Effector memory CD4-positive, alpha-beta T cell (primary cell): ENCODE measurements at places on chromosomes 3 and 15.

- no peak for DNase-seq
These were observed 59.6 kb downstream of the UBP1 start for GRCh38 chr3:33380653-33381052.

DNA sequence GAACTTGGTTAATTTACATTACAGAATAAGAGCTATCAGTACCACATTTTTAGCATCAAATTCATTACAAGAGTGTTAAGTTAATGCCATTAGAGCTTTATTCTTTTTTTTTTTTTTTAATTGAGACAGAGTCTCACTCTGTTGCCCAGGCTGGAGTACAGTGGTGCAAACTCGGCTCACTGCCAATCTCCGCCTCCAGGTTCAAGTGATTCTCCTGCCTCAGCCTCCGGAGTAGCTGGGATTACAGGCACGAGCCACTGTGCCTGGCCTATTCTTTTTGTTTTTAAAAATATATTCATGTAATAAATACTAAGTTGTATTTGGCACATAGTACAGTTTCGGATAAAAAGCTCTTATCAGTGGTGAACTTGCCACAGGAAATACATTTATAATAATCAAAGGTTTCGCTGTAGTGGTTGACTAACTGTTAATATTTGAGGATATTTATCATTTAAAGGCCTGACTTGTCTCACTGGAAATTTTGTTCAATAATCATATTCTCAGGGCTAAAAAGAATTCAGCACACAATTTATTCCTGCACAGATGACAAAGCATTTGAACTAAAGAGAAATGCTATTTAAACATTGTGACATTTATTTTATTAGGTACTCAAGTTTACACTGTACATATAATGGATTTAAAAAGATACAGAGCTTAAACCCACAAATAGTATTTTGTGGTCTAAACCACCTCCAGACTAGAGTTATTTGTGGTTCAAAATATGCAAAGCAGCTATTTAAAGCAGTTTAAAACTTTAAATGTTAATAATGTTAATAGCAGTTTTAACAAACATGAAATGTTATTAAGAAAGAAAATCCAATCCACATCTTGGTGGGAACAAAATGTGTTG is 6.1 kb upstream of the LEKR1 start:
- DNase-seq, result no peak

DNA sequence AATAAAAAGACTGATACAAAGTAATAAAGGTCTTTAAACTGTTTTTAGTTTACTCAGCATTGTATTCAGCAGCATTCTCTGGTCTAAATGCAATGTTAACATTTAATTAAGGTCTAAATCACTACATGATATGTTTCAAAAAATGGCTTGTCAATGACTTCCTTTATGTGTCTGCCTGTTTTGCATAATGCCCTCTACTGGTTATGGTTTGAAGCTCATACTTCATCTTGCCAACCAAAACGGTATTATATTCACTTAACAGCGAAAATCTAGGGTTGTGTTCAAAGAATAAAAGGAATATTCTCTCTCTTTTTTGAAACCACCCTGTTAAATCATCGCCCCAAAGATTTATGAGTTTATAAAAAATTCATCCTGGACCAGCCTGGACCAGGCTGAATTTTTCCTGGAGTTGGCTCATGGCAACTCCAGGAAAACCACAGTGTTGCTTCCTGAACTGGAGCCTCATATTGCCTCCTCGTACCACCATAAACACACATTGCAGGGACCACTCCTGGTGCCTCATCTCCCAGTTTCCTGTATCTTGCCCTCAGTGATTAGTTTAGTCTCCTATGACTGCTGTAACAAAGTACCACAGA is 6.7 kb upstream of the NCEH1 start:
- no peak for DNase-seq

GRCh38 chr3:123720638-123721037 is 135.8 kb upstream of the HACD2 start:
- no peak for DNase-seq

DNA sequence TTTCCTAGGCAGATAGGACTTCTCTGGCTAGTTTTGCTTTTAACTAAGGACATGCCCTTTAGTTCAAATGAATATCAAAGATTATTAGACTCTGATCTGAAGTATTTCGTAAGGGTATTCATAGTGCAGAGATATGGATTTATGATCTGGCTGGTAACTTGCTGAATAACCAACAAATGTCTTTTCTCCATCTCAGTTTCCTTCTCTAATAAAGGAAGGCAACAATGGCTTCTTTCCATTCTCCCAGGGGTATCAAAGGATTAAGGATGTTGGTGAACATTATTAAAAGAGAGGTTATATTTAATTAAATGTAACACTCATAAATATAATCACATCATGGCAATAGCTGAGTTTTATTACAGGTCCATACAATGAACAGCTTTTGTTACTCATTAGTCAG is 79.2 kb upstream of the STXBP5L start:
- DNase-seq, result no peak

DNA sequence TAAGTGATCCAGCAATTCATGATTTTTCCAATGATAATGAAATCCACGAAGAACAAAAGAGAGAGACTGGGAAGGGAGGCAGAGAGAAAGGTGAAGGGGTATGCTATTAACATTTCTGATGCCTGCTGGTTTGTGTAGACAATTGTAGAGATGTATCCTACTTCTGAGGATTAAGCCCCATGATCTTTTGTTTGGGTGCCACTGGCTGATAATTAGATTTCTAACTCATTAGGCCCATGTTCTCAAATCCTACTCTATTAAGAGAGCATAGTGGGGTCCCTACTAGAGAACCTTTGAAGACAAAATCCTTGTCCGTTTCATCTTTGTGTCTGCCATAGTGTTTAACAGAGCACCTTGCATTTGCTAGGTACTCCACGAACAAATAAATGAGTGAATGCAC is 2.7 kb upstream of the GNB4 start:
- no peak for DNase-seq

GRCh38 chr3:196108075-196108743 is 26.3 kb upstream of the TFRC start:
- DNase-seq, result no peak

DNA sequence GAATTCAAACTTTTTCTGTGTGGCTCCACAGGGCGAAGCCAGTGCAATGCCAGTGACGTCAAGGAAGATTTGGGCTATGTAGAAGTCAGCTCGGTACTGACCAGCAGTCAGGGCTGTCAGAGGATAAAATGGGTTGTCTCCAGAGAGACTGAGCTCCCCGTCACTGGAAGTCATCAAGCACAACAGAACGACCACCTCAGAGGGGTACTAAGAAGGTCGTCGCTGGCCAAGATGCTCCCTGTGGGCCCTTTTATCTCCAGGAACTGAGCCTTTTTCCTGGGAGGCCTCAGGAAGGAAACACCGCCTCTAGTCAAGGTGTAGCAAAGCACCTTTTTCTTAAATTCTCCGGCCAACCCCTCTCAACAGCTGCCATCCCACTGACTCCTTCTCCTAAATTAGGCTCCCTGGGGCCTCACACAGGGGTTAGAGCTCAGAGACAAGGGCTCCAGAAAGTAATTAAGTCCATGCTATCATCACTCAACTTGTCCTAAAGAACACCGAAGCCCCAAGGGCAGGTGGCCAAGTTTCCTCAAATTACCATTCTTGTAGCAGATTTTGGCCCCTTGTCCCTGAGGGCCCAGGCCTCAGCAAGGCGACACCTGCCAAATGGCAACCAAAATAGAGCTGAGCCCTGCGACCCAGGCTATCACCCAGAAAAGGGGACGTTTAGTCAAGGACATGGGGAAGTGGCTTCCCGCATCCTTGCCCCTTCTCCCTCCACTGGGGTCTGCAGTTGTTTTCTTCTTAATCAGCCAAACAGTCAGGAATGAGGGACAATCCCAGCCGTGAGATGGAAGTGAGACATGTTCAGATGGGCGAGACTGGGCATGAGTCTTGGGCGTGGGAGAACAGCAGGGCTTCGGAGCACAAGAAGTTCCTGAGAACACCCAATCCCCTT is 48.0 kb downstream of the SSUH2 start:
- DNase-seq, result no peak
